Activated naive CD4-positive, alpha-beta T cell treated with anti-CD3 and anti-CD28 coated beads for 36 hours (primary cell): ENCODE measurements at places on chromosomes 3 and 15.

DNA sequence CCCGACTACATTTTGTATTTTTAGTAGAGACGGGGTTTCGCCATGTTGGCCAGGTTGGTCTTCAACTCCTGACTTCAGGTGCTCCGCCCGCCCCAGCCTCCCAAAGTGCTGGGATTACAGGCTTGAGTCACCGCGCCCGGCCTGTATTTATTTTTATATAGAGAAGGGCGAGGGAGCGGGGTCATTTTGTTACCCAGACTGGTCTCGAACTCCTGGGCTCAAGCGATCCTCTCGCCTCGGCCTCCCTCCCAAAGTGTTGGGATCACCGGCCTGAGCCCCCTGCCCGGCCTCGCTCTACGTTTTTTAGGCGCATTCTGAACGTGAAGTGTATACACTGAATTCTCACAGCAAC is 514 bp upstream of the PPP4R2 start:
- no peak for DNase-seq

DNA sequence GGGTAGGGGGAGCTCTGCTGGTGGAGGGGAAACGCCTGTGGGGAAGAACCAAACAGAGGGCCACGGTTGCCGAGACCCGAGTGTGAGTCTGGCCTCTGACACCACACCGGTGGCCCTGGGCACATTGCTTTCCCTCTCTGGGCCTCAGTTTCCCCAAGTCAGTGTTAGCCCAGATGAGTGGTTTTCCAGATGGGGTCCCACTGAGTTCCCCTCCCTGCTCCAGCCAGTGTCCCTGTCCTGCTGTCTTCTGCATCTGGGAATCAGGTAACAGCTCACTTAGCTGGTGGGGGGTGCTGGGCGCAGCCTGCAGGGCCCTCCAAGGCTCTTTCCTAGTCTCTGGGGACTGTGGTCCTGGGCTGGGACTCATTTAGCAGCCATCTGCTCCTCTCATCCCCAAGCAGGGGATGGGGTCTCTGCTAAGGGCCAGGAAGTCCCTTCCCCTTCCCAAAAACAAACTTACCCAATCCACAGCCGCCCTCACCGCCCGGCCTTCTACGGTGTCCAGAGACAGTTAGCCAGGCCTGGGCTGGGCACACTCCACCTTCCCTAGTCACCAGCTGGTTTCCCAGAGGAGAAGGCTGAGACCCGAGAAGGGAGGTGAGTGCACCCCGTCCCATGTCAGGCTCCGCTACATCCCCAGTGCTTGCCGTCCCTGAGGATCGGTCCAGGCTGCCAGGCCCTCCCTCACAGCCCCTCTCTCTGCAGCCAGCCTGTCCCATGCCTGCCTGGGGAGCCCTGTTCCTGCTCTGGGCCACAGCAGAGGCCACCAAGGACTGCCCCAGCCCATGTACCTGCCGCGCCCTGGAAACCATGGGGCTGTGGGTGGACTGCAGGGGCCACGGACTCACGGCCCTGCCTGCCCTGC is 676 bp downstream of the GP9 start:
- no peak for DNase-seq

- DNase-seq = peak; percentile 38
These were observed 73.9 kb upstream of the CHRNB4 start for GRCh38 chr15:78714890-78715289.

GRCh38 chr3:169091196-169091823 is 572.2 kb downstream of the MECOM start:
- DNase-seq = no peak

- DNase-seq = peak; percentile 54
These were observed 33.1 kb downstream of the RAB11A start for GRCh38 chr15:65902373-65902772.

DNA sequence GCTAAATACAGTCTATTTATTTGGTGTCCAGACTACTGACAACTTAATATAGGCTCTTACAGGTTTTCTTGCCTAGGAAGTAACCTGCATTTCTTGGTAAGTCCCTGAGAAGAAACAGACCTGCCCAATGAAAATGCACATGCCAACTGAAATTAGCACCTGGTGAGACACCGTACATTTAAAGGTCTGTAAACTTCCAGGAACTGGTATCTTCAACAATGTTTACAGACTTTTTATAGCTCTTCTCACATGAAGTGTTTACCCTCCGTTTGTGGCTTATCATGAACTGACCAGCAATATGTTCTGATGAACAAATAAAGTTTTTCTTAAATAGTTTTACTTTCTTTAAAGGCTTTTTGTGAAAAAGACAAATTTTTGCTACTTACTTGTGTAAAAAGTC is 93.3 kb downstream of the PCCB start:
- DNase-seq = no peak

DNA sequence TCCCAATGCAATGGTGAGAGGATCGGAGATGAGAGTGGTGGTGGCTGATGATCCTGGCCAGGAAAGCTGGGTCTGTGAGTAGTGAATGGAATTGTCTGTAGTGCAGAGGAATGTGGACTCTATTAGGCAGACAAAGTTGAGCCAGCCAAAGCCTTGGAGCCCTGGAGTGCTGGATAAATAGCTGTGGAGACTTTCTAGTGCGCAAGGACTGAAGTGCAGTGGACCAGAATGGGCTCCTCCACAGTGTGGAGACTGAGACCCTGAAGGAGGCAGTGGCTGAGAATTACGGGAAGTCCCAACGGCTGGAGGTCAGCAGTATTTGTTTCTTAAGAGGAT is 874 bp downstream of the ZNF662 start:
- no peak for DNase-seq

DNA sequence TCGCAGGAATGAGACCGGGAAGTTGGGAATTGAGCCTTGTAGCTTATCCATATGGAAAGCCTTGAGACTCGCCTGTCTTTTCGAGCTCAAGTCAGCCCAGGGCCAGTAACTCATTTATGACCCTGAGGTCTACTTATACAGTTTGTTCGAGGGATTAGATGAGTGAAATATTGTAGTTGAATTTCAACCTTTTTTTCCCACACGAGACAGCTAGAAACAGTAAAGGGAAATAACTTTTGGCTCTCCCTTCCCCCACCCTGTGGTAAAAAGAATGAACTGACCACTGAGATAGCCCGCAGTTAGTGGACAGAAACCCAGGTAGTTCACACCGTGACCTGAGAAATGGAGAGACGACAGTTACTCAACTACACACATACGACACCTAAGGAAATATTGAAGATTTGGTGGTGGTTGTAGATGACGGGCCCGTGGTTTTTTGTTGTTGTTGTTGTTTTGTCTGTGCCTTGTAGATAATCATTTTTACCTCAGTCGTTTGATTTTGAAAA is 841 bp downstream of the EIF3J start:
- peak; percentile 22 for DNase-seq

GRCh38 chr3:194129581-194130133 is 6.3 kb upstream of the HES1 start:
- DNase-seq = no peak

DNA sequence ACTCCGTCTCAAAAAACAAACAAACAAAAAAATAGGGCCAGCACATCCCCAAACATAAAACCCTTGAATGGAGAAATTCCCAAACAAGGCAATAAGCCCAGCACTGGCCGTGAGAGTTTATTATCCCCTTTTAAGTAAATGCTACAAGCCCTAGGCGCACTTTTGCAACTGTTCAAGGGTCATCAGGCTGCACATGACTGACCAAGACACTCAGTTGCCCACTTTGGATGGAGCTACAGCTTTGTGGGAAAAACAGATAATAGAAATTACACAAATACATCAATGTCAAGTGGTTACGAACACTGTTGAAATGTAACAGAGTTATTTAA is 33.7 kb upstream of the ZNF445 start:
- no peak for DNase-seq
